Stimulated activated CD8-positive, alpha-beta memory T cell treated with anti-CD3 and anti-CD28 coated beads, Interleukin-4, amount 100 ng/mL, for 1 hour (primary cell): ENCODE measurements at places on chromosomes 16 and 17.

GRCh38 chr17:29559640-29560039 lies 7.2 kb downstream of the ABHD15 start:
- DNase-seq = no peak

DNA sequence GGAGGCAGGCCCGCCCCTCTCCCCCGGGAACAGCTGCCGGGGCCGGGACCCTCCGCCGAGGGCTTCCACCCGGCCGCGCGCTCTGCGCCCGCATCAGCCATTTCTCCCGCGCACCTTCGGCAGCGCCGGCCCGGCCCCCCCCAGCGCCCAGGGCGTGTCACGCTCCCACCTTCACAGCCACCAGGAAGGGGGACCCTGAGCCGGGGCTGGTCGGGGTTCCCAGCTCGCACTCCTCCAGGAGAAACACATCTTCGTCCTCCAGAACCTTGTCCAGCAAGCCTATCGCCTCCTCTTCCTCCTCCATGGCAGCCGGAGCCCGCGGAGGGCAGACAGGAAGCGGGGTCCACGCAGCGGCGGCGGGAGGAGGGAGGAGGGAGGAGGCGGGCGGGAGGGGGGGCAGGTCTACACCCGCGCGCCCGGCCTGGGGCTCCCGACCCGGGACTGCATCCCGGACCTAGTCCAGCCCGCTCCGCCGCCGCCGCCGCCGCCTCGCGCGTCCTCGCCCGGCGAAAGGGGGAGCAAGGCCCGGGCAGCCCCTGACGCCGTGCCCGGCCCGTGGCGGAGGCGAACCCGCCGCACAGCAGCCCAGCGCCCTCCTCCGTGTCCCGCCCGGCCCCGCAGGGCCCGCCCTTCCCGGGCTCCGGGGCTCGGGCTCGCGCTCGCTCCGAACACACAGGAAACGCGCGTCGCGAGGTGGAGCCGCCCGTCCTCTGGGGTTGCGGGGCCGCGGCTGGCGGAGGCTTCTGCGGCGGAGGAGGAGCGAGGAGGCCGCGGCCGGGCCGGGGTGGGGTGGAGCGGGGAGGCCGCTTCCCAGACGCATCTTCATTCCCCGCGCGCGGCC lies 70.8 kb downstream of the ABR start:
- no peak for DNase-seq

DNA sequence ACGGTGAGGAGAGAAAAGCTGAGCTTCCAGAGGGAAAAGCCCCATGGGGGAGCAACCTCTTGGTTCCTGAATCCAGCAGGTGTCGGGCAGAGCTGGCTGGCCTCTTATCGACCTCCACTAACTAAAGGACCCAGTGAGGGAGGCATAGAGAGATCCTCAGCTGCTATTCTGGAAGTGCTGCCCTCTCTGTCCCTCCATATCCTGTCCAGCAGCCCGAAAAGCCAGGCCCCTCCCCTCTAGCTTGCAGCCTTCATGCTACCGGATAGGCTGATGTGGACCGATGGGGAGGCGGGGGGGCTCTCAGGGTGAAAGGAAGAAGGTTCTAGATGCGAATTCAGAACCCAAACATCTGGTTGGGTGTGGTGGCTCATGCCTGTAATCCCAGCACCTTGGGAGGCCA lies 24.9 kb downstream of the MXRA7 start:
- DNase-seq = no peak

DNA sequence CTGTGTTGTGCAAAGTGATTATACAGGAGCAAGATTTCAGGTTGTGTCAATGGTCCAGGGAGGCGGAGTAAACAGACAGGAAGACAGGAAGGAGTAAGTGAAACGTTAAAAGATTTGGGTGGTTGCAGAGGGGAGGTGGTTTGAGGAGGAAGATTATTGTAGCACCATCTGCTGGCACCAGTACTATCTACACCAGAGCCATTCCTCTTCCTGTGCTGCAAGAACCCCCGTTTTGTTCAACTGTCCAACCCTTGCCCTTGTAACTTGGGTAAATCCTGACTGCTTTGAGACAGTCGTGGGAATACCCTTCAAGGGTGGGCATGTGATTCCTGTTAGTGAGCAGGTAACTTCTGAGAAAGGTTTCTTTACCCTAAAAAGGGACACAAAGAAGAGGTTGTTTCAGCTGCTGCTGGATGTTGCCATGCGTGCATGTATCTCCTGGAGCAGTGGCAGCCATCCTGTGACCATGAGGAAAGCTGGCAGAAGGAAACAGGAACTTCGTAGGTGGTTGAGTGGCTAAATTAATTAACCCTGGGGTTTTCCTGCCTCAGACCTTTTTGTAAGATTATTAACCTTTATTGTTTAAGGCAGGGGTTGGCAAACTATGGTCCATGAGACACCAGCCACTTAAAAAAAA lies 124.1 kb downstream of the PRKCA start:
- no peak for DNase-seq

DNA sequence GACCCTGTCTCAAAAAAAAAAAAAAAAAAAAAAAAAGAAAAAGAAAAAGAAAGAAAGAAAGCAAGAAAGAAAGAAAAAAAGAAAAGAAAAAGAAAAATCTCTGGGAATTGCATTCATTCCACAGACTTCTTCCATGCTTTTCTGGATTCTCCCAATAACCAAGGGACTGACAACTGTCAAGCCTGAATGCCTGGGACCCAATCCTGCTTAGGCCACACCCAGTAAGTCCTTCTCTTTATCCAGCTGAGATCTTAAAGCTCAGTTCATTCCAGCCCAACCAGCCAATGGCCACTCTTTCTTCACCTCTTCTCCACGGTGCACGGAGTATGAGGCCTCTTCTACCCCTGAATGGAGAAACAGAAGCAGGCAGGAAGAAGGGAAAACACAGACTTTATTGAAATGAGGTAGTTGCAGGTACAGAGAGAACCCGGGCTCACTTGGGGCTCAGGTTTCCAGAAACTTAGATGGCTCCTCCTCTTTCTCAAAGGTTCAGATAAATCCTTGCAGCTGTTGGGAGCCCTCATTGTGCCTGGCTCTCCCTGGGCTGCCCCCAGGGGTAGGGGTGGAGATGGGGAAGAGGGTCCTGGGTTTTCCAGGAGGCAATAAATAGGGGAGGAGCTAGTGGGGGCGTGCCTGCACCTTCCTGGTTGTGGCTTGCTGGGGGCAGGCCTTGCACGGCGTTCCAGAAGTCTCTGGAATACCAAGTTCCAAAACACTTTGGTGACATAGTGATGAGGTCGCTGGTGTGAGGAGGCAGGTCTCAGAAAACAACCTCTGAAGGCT lies 2.5 kb downstream of the HOXB1 start:
- DNase-seq = no peak
